ENCODE measurements at places on chromosomes 5 and 9.

DNA sequence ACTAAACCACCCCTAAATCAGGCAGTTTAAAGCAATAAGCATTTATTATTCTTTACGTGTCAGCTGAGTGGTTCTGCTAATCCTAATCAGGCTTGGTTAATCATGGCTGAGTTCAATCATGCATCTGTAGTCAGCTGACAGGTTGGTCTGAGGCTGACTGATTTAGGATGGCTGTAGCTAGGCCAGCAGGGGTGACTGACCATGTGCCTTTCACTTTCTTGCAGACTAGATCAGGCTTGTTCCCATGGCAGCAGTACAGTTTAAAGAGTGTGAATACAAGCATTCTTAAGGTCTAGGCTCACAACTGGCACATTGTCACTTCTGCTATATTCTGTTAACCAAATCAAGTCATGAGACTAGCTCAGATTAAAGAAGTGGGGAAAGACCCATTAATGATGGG is 16.1 kb upstream of the MPDZ start:
- DNase-seq, result no peak

- DNase-seq, result no peak
Measured at GRCh38 chr9:1087120-1087881, 37.1 kb downstream of the DMRT2 start.

- no peak for DNase-seq
Measured at GRCh38 chr5:86095092-86095491, 522.6 kb upstream of the COX7C start.

DNA sequence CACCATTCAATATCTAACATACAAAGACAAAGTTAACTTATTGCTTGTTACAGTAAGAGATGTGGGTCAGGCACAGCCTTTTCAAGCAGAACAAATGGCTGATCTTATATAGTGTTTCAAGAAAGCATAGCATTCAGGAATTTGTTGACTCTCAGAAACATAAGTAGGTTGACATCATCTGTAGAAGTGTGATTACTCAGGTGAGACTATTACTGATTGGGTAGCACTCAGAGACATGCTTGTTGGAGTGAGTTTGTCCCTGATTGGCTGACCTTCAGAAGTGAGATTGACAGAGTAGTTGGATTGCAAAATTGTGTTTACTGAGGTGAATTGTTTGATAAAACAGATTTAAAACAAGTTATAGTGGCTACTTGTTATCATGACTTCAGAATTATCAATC is 30.7 kb upstream of the TNPO1 start:
- DNase-seq, result no peak

DNA sequence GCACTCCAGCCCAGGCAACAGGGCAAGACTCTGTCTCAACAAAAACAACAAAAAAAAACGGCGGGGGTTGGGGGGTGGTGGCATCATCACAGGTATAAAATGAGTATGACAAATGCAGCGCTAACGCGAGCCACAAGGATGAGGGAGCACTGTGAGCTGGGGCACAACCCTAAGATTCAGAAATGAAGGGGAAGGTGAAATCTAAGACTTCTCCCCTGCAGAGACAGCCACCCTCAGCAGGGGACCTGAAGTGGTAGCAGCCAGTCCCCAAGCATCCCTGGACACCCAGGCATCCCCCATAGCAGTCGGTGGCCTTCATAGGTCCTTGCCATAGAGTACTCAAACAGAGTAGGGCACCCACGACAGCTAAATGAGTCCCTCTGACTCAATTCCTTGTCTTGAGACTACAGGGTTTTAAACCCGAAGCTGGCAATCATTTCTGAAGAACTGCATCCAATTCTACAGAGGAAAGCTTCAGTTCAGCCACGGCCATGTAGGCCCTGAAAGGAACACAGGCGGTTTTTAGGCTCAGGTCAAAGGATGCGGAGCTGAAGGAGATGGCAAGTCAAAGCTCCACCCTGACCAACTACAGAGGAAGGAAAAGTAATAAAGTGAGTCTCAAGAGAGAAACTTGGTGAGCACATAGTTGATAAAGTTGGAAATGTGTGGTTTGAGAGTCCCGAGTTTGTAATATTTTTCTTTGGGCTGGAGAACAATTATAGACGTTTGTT is 50.3 kb downstream of the MYO10 start:
- DNase-seq, result no peak

- no peak for DNase-seq
Measured at GRCh38 chr5:141694479-141694878, 12.4 kb upstream of the ARAP3 start.

DNA sequence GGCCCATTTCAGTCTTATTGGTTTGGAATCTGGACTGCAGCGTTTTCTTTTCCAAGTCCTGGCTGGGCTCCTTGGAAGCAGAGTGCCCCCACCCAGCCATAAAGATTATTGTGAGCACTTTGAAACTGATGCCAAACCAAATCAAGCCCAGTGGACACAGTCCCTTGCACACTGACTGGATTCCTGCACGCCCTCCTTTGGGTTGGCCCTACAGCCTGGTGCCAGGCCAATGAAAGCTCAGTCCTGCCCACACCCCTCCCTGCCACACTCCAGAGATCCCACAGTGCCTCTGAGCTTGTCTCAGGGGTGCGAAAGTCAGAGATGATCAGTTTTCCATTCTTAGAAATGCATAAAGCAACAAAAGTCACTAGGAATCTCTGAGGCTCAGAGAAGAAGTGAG is 181.9 kb downstream of the CETN3 start:
- no peak for DNase-seq

- DNase-seq, result no peak
Measured at GRCh38 chr9:110520120-110520701, 59.3 kb downstream of the SVEP1 start.

GRCh38 chr5:53039855-53040254 is 50.7 kb downstream of the ITGA2 start:
- no peak for DNase-seq

DNA sequence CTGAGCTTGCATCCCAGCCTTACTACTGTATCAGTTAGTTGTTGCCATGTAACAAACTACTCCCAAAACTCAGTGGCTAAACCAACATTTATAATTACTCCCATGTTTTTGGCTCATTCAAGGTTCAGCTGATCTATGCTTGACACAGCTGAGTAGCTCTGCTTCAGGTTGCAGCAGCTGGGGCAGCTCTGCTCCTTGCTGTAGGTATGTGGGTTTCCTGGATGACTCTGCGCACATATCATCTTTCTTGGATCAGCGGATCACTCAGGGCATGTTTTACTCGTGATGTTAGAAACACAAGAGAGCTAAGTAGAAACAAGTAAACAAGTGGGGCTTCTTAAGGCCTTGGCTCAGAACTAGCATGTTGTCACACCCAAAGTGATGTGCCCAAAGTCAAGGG is 15.1 kb downstream of the TEK start:
- no peak for DNase-seq

DNA sequence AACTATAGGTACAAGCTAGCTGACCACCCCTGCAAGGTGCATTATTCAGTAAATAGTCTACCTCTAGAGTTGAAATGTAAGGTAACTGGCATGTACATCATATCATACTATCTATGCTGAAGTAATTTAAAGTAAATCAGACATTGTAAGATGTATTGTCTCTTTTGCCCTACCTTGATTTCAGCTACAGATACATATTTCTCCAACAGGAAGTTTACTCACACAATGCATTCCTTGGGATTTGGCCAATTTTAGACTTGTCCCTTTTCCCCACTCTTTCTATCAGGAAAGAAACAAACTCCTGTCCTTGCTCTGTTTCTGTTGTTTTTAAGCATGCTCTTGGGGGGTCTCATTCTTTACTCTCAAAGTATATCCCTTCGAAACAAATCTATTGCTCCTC is 58.5 kb upstream of the TSLP start:
- DNase-seq, result no peak

GRCh38 chr9:116951588-116952435 is 264.7 kb downstream of the TRIM32 start:
- no peak for DNase-seq

GRCh38 chr9:24391095-24391494 is 154.6 kb downstream of the IZUMO3 start:
- DNase-seq, result no peak

DNA sequence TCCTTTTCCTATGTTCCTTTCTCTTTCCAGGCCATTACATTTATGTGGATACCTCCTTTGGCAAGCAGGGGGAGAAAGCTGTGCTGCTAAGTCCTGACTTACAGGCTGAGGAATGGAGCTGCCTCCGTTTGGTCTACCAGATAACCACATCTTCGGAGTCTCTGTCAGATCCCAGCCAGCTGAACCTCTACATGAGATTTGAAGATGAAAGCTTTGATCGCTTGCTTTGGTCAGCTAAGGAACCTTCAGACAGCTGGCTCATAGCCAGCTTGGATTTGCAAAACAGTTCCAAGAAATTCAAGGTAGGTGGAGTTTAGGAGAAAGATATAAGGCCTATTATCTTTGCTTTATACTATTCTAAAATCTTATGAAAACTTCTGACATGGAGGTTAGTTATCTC is 64.5 kb downstream of the MAMDC2 start:
- no peak for DNase-seq

GRCh38 chr5:67799732-67800234 is 415.8 kb upstream of the PIK3R1 start:
- DNase-seq, result no peak

Data from stimulated activated CD4-positive, alpha-beta T cell treated with anti-CD3 and anti-CD28 coated beads, TNF-alpha, amount 100 ng/mL, for 4 hours (primary cell).